Upper lobe of right lung (tissue), 1 donor: ENCODE measurements at places on chromosomes 3 and 15. TPM values are rescaled to one million over a fixed set of nuclear protein-coding genes. Genes with fewer than 3 reads are reported as not detected.

The CIB2 gene
- total RNA-seq, result 1.9 TPM

DNA sequence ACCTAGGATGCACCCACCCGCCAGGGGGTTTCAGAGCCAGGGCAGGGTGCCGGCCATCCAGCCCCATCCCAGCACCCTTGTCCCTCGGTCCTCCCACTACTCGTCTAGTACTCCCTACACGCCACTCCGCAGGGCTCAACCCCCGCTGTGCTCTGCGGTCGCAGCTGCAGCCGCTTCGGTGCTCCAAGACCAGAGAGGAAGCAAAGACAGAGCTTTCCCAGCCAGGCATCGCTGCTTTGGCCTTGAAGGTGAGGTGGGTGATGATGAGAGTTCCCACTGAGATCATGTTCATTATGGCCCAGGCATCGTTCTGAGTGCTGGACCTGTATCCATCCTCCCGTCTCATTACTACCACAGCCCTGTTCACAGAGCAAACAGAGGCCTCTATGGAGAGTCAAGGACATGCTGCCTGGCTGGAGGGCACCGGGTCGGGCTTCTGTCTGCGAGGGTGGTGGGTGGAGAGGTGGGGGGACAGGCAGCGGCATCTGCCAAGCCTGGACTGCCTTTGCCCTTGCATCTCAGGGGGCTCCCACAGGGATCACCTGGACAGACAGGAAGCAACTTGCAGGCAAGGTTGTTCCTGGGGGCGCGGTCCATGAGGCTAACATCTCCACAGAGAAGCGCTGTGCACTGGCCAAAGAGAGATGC lies 66.9 kb downstream of the KLF13 start:
- no peak for DNase-seq

- DNase-seq, result no peak
Observed at GRCh38 chr3:161221806-161222600, 892 bp downstream of the NMD3 start.

The DIS3L gene
- total RNA-seq, result 27.1 TPM

GRCh38 chr3:170701696-170702678 lies 116.1 kb upstream of the SLC7A14 start:
- DNase-seq, result no peak

- no peak for DNase-seq
Observed at GRCh38 chr15:99453637-99454030, 112.2 kb upstream of the MEF2A start.

DNA sequence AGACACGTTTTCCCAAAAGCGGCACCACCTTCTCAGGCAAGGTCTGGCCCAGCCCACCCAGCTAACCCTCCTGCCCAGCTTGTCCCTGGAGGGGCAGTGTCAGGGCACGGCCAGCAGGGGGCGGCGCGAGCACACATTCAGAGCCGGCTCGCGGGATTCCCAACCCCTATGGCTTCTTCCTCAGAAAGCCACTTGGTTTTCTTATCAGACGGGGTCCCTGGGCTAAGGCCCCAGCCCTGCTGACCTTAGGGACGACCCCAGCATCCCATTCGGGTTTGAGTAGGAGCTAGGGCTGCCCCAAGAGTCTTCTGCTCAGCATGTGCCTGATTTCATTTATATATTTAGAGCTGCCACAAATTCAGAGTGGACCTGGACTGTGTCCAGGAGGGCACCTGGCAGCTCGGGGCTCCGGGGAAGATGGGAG lies 14.5 kb downstream of the RLBP1 start:
- DNase-seq, result peak; percentile 86

- DNase-seq, result no peak
Observed at GRCh38 chr15:61584410-61584809, 355.3 kb upstream of the RORA start.

- DNase-seq, result no peak
Observed at GRCh38 chr3:180229113-180229512, 192.4 kb upstream of the PEX5L start.

- no peak for DNase-seq
Observed at GRCh38 chr3:98650971-98651779, 57.8 kb upstream of the CPOX start.

DNA sequence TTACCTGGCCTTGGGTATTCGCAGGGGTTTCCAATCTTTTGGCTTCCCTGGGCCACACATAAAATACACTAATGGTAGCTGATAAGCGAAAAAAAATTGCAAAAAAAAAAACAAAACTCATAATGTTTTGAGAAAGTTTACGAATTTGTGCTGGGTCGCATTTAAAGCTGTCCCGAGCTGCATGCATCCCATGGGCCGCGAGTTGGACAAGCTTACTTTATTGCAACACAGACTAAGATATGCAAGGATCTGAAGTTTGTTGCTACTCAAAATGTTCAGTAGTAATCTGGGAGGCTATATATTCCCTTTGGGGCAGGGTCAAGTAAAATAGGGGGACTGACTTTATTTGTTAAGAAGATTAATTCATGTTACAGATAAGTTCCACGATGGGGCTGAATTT lies 247.9 kb downstream of the CD47 start:
- no peak for DNase-seq

DNA sequence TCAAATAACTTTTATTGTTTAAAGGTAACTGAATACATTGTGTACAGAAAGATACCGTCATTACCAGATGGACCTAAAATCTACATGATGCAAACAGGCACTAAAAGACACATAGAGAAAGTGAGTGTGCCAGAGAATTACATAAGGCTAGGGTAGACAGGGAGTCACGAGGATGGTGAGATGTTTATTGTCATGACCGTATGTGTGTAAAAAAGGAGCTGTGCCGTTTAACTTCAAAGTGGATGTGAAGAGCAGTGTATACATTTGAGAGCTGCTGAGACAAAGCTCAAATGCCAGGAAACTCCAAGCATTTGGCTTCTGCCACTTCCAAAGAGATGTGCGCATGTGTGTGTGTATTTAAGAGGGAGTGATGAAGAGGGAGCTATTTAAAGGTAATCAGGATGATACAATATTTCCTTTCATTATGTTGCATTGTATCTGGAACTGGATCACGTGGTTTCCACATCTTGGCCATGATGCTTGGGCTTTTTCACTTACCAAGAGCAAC lies 51.4 kb upstream of the IGF1R start:
- no peak for DNase-seq

DNA sequence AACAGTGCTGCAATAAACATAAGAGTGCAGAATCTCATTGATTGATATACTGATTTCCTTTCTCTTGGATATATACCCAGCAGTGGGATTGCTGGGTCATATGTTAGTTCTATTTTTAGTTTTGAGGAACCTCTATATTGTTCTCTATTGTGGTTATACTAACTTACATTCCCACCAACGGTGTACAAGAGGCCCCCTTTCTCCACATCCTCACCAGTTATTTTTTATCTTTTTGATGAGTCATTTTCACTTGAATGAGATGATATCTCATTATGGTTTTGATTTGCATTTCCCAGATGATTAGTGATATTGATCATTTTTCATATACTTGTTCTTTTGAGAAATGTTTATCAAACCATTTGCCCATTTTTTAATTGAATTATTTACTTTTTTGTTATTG lies 12.4 kb upstream of the IREB2 start:
- DNase-seq, result no peak

DNA sequence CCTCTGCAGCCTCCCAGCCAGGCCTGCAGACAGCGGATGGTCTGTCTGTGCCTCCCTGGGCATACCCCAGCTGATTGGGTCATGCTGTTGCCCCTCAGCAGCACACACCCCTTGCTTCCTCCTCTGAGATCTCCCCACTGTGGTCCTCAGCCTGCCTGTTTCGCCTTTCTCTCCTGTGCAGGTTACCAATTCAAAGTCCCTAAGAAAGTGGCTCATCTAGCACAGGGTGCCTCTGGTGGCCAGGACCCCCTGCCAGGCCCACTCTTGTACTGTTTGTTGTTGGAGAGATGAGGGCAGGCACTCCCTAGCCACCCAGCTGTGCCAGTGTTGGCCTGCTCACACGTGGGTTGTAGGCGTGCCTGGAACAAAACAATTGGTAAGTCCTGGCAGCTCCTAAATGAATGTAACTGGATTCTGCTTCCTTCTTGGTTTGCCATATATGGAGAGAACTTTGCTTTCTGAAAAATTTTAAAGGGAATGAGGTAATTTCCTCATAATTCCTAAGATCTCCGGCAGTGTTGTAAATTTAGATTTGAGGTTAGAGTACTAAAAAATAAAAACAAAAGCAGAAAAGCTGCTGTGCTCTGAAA lies 213.2 kb upstream of the IL12A start:
- DNase-seq, result no peak

DNA sequence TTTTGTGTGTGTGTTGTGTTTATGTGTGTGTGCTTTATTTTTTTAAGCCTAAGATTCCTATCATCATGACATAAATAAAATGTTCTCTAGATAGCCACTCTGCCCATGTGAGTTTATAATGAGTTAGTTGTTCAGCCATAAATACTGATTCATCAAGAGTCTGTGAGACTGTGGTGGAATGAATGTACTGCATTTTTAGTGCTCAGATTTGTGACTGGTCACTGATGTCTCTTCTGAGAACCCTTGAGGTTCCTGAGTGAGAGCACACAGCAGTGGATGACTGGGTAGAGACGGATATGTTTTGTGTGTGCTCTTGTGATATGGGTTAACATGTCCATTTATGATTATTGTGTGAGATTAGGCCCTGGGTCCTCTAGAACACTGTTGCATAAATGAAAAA lies 51.2 kb downstream of the SETD5 start:
- DNase-seq, result no peak

The NUP210 gene
- total RNA-seq, result 19.8 TPM

DNA sequence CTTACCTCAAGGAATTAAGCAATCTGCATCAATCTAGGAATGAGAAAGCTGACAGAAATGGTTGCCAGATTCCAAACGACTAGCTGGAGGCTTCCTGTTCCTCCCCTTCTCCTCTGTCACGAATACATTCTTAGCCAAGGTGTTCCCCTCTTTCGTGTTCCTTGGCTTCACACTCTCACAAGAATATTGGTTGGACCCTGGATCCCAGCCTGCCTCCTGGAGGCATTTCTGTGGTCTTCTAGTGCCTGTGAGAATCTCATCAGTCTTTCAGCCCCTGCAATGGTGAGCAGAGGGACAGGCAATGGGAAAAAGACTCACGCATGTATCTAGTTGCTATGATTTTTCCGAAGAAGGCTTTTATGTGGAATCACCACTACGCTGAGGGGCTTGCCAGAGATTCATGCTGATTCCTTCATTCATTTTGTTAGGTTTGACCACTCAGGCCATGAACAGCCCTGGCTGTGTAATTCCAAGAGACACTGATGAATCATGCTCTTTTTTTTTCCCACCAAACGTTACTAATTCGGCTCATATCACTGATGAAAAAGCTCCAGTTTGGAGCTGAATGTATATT lies 1.6 kb upstream of the P3H2 start:
- DNase-seq, result no peak
